ENCODE measurements at places on chromosomes 2 and 18.

DNA sequence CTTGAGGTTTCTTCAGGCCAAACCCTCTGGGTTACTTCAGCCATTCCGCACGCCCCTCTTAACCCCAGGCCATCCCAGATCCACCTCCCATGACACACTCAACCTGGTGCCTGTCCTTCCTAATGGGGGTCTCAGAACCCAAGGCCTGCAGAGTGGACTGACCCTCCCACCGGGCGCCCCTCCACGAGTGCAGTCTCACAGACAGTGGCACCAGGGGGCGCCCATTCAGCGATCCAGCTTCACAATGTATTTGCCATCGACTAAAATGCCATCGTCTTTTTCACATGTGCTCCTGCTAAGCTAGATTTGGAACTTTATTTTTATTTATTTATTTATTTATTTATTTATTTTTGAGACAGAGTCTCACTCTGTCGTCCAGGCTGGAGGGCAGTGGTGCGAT is 38.5 kb downstream of the INPP5D start:
- no peak for ATAC-seq

GRCh38 chr18:24683925-24684324 is 223.5 kb downstream of the HRH4 start:
- no peak for ATAC-seq

DNA sequence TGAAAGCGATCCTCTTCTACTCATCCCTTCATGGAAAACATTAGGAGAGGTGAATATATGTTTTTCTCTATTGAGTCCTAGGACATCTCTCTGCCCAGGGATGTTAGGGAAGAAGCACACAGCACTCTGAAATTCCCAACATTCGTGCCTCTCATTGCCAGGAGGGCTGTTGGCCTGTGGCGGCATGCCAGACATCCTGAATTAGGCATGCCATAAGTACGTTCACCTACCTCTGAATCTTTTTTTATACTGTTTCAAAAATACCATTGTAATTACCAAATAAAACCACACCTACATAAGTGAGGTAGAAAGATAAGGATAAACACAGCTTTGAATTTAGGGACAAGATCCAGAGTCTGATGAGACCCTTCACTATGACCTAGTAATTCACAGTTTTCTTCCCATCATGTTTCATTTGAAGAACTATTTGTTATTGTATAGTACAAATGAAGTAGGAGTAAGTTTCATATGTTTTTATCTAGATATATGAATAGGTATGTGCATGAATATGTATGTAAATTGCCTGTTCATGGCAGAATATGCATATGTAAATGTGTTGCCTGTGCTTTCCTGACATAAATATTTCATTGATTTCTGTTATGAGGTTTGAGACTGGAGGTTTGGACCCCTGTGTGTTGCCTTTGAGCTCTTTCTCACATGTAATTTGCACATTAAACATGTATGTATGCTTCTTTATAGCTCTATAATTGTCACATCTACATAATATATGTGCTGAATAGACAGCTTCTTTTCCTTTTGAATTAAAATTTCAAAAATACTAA is 66.6 kb upstream of the STAM2 start:
- ATAC-seq, result no peak

DNA sequence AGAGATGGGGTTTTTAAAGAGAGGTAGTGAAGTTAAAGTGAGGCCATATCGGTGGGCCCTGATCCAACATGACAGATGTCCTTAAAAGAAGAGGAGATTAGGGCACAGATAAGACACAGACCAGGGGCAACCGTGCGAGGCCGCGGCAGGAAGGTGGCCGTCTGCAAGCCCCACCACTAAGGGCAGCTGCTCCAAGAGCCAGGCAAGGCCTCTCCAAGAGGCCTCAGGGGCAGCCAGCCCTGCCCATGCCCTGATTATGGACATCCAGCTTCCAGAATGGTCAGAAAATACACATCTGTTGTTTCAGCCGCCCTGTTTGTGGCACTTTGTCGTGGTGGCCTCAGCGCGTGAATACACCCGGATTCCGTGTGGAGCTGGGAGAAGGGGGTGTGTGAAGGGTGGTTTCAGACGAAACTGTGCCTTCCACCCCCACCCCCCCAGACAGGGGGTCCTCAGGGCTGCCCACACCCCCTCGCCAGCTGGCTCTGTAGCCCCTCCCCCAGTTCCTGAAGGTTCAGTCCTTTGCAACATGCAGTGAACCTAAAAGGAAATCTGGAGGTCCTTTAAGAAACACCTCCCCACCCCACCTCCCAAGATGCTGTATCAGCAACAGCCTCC is 74.1 kb upstream of the SMAD7 start:
- ATAC-seq, result no peak

DNA sequence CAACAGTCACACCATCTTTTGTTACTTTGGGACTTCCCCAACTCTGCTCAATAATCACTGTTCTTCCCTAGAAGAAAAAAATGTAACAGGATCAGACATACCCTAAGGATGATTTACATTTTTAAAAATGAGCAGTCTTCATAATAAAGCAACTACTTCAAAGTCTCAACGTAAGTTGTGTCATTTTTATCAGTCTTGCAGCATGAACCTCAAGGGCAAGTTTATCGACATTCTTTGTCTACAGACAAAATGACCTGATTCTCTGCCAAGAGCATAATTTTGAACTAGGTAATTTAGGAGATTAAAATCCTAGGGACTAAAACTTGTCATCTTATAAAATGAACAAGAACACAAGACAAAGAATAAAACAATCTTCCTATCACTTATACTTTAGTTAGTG is 2.3 kb downstream of the HSPD1 start:
- no peak for ATAC-seq

DNA sequence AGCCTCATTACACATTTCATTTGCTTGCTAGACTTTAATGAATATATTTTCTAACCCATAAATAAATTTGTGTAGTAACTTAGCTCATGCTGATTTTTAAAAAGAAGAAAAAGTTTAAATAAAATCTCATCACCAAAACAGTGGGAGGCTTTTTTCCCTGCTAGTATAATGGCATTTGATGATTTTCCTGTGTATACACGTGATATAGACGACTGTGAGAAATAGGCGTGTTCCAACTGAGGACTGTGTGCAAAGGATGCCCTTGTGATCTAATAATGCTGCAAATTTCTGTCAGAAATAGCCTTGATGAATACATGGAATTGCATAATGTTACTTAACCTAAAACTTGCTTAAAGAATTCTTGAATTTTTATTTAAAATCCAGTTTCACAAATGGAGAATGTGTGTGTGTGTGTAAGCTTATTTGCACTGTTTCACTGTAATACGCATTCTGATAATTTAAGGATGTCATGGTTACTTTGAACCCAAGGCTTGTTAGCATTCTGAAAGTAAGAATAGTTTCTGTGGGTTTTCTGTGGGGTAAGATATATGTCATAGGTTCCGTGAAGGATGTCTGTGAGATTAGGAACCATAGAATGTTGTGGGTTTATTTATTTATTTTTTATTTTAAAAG is 178.0 kb downstream of the DLGAP1 start:
- no peak for ATAC-seq

DNA sequence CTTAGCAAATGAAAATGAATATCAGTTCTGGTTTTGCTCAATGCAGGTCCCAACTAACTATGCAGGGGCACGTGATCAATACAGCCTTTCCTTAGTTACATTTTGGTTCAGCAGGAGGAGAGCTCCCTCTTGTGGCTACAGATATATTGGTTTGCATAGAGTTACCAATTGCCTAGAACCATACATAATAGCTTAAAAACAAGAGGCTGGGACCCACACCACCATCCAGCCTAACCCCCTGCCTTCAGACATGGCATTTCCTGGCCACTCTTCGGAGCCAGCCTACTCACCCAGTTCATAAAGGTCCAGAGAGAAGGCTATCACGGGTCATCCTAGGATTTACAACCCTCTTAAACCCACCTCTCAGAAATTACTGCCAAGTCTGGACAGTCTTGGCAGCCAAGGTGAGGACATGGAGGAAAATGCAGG is 10.5 kb downstream of the CCDC93 start:
- peak; percentile 83 for ATAC-seq

- ATAC-seq, result no peak
Observed at GRCh38 chr2:232802091-232802490, 25.7 kb upstream of the KCNJ13 start.

GRCh38 chr2:135998879-135999278 is 13.5 kb upstream of the DARS1 start:
- ATAC-seq, result no peak

GRCh38 chr18:50666536-50666935 is 106.6 kb downstream of the MAPK4 start:
- no peak for ATAC-seq

DNA sequence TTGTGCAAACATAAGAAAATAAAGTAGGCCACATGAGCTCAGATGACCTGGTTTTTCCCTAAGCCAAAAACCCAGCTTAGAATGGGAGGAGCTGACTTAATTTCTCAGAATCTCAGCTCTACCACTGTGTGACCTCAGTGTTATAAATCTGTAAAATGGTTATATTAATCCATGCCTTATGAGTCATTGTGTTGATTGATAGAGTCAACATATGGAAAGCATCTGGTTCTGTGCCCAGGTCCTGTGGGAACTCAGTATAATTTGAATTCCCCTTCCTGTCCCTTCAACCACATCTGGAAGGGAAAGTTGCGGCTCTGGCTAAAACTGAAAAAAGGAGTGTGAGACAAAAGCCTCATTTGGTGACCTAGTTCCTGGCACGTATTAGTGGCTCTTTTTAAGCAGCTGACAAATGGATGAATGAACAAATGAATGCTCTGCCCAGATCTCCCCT is 25.7 kb downstream of the TMEM177 start:
- no peak for ATAC-seq
